Transverse colon (tissue), 4 donors: ENCODE measurements at places on chromosomes 13 and 19.

DNA sequence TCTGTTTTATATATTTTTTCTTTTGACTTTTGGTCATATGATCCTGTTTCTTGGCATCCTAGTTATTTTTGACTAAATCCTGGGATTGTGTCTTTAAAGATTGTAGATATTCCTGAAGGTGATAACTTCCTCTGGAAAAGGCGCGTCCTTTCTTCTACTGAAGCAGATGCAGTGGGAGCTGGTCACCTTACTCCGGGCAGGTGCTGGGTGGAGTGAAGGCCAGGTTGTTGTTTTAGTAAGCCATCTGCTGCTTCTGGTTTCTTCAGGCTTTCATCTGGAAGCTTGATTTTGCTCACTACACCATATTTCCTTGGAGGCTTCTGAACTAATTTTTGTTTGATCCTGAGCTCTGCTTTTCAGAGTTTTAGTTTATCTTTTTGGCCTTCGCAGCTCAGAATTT is 21.5 kb downstream of the URI1 start:
- H3K27me3 ChIP-seq, result no peaks in the 10 kb centered on the region
- no peak overlapping the region for H3K27ac ChIP-seq
- no peaks in the 10 kb centered on the region for H3K36me3 ChIP-seq
- H3K4me3 ChIP-seq, result no peak overlapping the region
- no peak for DNase-seq

- peaks cover 20% of the 10 kb centered on the region for H3K4me1 ChIP-seq
- H3K4me3 ChIP-seq, result no peak overlapping the region
- no peak for DNase-seq
- no peaks in the 10 kb centered on the region for H3K27me3 ChIP-seq
- peaks cover 8% of the 10 kb centered on the region for H3K36me3 ChIP-seq
Observed at GRCh38 chr13:45472171-45472705, 7.5 kb downstream of the COG3 start.

- no peak overlapping the region for H3K4me3 ChIP-seq
- no peak for DNase-seq
- no peaks in the 10 kb centered on the region for H3K27me3 ChIP-seq
- H3K4me1 ChIP-seq, result no peaks in the 10 kb centered on the region
Observed at GRCh38 chr13:112124141-112124540, 57.2 kb downstream of the SOX1 start.

DNA sequence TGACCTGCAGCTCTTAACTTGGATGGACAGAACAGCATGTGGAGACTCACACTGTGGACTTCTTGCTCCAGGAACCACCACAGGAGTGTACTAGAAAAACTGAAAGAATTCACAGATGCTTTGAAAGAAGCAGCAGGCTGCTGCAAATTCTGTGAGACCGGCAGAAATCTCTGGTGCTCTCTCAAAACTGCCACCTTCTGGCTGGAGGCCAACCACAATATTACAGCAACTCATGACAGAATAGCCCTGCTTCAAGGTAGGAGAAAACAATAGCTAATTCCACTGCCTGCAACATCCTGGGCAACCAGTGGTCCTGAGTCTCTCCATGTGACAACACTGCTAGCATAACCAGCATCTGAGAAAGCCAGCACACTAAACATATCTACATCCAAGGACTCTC is 26.9 kb downstream of the CDK8 start:
- no peaks in the 10 kb centered on the region for H3K4me1 ChIP-seq
- no peaks in the 10 kb centered on the region for H3K27me3 ChIP-seq

GRCh38 chr13:32947411-32948276 is 68.6 kb upstream of the KL start:
- no peak for DNase-seq
- no peak overlapping the region for H3K27ac ChIP-seq
- no peaks in the 10 kb centered on the region for H3K36me3 ChIP-seq
- H3K27me3 ChIP-seq, result no peaks in the 10 kb centered on the region
- H3K4me3 ChIP-seq, result no peak overlapping the region
- H3K4me1 ChIP-seq, result no peaks in the 10 kb centered on the region
